ENCODE measurements at places on chromosomes 2 and 18. TPM values are rescaled to one million over a fixed set of nuclear protein-coding genes. Genes with fewer than 3 reads are reported as not detected.

DNA sequence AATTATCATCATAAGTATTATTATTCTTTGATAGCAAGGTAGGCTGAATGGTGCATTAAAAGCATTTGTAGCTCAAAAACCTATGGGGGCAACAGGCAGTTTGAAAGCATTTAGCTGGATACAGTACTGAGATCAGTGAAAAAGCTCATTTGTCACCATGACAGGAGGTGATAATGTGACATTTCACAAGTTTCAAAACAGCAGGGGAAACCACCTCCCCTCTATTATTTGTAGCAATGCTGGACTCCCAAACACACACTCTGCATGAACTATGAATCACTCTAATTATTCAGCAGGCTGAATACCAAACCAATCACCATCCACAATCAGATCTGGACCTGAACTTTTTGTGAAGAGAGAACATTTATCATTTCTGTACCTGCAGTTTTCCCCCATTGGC lies 63.4 kb downstream of the MYO5B start:
- DNase-seq = no peak

- DNase-seq = no peak
These were observed 298.2 kb downstream of the CDCA7 start for GRCh38 chr2:173652767-173653431.

- no peak for DNase-seq
These were observed 393.6 kb upstream of the ID2 start for GRCh38 chr2:8288206-8288605.

DNA sequence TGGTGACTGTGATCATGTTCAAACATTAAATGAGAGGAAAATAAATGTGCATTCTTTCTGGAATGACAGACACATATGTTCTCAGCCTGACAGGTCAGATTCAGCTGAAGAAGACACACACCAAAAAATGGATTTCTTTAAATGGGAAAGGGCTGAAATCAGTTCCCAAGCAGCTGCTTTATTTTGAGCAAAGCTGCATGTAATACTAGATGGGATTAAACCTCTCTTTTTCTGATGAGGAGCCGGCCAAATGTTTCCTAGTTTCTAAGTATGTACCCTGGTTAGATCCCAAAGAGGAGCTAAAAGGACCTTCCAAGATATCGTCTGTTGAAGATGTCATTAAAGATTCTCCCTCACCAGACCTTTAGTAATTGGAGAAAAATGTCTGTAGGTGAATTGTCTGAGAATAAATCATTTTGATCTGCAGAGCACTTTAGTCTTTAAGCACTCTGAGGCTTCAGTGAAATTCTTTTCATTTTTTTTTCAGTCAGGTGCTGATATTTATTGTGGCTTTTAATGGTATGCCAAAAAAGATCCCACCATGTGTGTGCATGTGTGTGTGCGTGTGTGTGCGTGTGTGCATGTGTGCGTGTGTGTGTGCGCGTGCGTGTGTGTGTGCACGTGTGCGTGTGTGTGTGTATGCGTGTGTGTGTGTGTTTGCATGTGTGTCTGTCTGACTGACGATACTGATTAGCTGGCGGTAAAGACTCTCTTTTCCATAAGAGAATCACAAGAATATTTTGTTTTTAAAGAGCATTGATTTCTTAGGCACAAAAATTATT lies 175.8 kb downstream of the IRS1 start:
- no peak for DNase-seq

Gene TIMM21
- 43.8 TPM for total RNA-seq

DNA sequence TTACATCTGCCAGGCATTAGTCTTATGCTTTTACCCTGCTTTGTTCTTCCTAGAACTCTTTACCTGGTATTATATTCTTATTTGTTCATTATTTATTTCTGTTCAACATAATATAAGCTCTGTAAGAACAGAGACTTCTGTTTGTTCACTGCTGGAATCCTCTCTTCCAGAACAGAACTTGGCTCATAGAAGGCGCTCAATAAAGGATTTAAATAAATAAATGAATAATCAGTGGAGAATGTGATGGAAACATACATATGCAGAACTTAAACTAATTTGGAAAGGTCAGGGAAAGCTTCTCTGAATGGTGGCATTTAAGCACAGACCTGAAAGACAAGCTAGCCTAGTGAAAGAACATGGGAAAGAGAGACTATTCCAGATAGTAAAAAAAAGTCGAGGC lies 24.3 kb downstream of the NCKAP1 start:
- DNase-seq = no peak

DNA sequence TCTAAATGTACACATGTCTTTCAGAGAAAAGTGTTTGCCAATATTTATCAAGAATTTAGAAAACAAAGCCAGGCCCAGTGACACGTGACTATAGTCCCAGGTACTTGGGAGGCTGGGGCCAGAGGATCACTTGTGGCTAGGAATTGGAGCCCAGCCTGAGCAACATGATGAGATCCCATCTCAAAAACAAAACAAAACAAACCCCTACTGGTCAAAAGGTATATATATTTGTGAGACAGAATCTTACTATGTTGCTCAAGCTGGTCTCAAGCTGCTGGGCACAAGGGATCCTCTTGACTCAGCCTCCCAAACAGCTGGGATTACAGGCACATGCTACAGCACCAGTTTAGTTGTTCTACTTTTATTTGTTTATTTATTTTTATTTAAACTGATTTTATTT lies 79.2 kb downstream of the ZDBF2 start:
- no peak for DNase-seq

- DNase-seq = no peak
These were observed 1.2 kb upstream of the TNS1 start for GRCh38 chr2:218003981-218004419.

DNA sequence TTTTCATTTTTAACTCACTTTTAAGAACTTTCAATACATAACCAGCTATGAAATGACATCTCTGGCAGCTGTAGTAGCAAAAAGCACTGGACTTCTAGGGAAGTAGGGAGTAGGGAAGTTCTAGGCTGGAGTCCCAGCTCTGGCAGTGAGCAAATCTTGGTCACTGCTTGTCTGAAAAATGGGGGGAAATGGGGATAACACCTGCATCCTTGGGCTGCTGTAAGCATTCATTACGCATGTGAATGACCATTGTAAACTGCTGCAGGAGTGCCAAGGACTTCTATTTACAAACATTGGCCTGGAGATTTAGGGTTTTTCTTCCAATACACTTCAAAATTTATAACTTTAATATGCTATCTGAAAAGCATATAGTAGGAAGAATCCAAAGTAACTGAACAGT lies 972 bp upstream of the MPP4 start:
- no peak for DNase-seq

Measured in neural crest cell (in vitro differentiated cells).